ENCODE measurements at places on chromosomes 1 and 21.

GRCh38 chr1:161727256-161727924 is 6.0 kb downstream of the FCRLB start:
- DNase-seq, result peak; percentile 35

- DNase-seq, result no peak
Measured at GRCh38 chr1:70754701-70755100, 292.9 kb downstream of the PTGER3 start.

GRCh38 chr21:43193651-43194302 is 25.0 kb downstream of the CRYAA start:
- peak; percentile 85 for DNase-seq

DNA sequence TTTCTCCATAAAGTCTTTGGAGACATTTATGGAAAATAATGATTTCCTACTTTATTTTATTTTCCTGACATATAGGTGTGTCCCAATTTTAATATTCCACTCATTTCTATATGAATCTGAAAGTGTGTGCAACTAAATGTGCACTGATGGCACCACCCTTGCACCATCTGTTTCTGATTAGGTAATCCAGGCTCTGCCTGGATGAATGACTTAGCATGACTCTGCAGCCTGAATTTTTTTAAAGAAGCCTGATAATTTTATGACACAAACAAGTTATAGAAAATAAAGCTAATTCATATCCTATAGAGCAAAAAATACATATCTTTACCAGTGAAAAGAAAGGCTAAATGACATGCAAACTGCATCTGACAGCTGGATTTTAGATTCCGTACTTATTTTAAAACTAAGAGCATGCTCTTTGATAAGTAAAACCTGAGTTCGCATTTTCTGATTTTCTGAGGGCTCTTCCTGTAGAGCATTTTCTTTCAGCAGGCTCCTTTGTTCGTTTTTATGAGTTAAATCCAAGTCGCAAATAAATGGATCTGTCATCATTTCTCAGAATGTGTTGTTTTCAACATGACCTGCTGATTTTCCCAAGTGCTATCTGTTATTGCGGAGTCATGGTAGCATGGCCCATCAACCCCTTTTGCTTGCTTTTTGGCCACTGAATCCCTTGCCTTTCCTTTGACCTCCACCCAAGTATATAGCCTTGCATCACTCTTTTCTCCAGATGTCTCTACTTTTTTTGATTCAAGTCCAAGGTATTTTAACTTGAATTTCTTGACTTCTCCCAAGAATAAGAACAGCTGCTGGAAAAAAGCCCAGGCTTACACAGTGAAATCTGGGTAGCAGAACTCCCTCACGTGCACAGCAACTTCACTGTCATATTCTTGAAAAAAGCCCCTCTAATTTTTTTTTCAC is 52.8 kb upstream of the LYPLAL1 start:
- no peak for DNase-seq

DNA sequence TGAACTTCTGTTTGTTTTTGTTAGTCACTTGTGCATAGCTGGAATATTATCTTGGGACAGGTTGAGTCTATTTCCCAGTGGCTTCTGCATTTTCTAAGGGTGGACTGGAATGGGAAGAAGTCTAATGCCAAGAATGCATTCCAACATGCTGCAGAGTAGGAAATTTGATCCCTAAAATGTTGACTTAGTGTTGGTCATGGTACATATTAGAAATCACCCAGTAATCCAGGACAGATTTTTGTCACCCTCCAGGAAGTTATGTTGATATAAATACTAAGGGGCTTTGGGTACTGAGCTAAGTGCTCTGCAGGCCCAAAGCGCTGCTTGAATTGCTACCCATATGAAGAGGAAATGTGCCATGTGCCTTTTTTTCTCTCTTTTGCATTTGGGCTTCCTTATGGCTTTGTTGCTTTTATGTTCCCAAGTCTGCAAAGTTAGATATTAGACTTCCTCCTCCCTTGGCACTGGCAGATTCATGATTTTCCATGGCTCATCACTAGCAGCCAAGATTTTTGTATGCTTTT is 10.0 kb downstream of the ARID1A start:
- peak; percentile 63 for DNase-seq

DNA sequence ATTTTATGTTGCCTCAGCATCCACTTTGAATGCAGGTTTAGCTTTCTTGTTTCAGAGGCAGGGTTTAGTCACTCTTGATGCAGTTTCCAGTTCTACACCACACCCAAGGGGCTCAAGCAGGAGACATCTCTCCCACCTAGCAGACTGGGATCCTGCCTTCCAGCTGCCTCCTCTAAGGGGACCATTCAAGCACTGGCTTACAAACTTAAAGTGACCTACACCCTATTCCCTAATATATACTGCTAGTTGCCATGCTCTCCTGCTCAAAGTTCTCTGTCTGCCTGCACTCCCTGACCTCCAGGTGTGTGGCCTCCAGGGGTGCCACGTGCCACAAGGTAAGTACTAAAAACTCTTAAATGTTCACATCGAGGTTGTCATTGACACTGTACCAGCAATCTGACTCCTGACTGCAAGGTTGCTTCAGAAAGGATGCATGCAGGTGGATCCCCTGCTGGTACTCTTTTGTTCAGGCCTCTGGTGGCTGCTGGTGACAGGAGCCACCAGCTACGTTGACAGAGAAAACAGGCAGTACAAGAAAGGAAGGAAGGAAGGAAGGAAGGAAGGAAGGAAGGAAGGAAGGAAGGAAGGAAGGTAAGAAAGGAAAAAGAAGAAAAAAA is 185.9 kb downstream of the COQ8A start:
- DNase-seq, result no peak

DNA sequence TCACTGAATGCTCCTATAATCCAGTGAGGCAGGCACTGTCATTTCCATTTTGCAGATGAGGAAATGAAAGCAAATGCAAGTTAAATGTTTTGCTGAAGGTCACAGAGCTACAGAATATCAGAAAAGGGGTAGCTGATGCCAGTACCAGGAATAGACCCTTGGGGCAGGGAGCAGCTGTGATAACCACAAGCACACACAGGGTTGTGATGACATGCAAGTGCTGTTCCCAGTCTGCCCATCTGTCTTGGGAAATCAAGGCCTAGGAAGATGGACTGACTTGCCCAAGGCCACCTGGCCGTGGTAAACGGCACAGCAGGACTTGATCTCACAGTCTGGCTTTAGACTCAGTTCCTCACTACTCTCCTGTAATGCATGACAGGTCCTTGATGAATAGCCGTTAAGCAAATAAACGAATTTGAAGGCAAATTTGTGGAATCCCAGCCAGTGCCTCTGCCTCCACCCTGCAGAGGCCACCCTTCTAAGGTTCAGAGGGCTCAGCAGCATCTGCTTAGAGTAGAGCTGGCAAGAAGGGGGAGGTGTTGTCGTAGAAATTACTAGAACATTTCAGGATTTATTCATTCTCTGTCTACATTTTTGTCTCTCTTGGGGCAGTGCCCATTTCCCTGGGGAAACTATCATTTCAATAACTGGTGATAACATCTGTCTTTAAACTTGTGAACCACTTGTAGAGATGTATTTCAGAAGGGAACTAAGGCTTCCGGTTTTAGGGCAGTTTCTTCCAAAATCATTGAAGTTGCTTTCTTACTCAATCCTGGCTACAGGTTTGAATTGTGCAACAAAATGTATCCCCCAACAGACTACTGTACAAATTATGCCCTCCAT is 53.2 kb upstream of the MRPS6 start:
- DNase-seq, result no peak

- no peak for DNase-seq
Measured at GRCh38 chr21:41209016-41209619, 41.2 kb downstream of the BACE2 start.

- DNase-seq, result no peak
Measured at GRCh38 chr1:245690946-245691541, 536.3 kb downstream of the KIF26B start.

- peak; percentile 16 for DNase-seq
Measured at GRCh38 chr1:7669559-7670311, 101.4 kb upstream of the VAMP3 start.

- no peak for DNase-seq
Measured at GRCh38 chr21:45122432-45123132, 48.2 kb downstream of the ADARB1 start.

- peak; percentile 58 for DNase-seq
Measured at GRCh38 chr1:50977575-50978143, 7.6 kb downstream of the CDKN2C start.

GRCh38 chr1:41648230-41648629 is 163.7 kb upstream of the EDN2 start:
- no peak for DNase-seq

GRCh38 chr1:207925210-207925609 is 14.3 kb upstream of the CD34 start:
- no peak for DNase-seq

- DNase-seq, result no peak
Measured at GRCh38 chr1:188794969-188795368, 1682.7 kb downstream of the BRINP3 start.

GRCh38 chr1:29836651-29837646 is 600.6 kb downstream of the PTPRU start:
- no peak for DNase-seq

GRCh38 chr1:46334030-46334384 is 6.6 kb upstream of the NSUN4 start:
- DNase-seq, result no peak

- DNase-seq, result no peak
Measured at GRCh38 chr1:155019377-155020245, 14.0 kb downstream of the DCST2 start.

DNA sequence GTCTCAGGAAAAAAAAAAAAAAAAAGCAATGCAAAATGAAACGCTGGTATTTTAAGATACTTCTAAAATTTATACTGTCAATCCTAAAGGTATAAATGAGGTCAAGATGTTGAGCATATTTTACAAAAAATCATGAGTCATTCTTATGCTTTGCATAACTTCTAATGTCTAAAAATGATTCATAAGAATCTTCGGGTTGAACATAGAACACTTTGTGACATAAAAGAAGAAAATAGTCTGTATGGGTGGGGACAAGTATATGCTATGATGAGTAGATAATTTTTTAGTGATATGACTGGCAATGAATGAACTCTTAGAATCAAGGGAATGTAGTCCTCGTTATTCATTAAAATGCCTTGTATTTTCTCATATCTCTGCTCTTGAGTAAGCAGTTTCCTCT is 416.9 kb upstream of the USP24 start:
- peak; percentile 13 for DNase-seq

DNA sequence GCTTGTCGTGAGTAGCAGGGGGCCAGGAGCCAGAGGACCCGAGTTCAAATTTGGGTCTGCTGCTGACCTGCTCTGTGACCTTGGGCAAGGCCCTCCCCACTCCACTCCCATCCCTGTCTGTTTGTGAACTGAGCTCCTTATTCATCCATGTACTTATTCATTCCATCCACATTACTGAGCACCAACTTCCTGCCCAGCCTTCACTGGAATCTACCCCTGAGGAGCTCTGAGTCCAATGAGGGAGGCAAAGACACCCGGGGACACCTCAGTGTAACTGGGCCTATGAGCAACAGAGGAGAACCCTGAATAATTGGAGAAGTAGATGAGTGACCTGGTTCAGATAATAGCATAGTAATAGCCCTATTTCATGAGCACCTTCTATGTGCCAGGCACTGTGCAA is 8.9 kb downstream of the BSND start:
- DNase-seq, result peak; percentile 31

GRCh38 chr1:229452956-229453801 is 19.3 kb upstream of the ACTA1 start:
- peak; percentile 21 for DNase-seq

- no peak for DNase-seq
Measured at GRCh38 chr1:245153552-245154428, 995 bp upstream of the KIF26B start.

DNA sequence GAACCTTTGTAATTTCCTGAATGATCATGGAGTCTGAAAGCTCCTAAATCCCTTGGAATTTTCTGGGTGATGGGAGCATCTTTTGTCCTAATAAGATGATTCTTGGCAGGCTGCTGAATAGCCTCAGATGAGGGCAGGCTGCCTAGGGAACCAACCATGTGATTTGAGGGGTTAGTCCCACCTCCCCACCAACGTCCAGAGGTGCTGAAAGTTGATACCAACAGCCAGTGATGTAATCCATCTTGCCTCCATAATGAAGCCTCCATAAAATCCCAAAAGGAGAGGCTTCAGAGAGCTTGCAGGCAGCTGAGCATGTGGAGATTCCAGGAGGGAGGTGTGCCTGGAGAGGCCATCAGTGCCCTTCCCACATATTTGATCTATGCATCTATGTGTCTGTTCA is 43.7 kb downstream of the GTF2B start:
- no peak for DNase-seq

DNA sequence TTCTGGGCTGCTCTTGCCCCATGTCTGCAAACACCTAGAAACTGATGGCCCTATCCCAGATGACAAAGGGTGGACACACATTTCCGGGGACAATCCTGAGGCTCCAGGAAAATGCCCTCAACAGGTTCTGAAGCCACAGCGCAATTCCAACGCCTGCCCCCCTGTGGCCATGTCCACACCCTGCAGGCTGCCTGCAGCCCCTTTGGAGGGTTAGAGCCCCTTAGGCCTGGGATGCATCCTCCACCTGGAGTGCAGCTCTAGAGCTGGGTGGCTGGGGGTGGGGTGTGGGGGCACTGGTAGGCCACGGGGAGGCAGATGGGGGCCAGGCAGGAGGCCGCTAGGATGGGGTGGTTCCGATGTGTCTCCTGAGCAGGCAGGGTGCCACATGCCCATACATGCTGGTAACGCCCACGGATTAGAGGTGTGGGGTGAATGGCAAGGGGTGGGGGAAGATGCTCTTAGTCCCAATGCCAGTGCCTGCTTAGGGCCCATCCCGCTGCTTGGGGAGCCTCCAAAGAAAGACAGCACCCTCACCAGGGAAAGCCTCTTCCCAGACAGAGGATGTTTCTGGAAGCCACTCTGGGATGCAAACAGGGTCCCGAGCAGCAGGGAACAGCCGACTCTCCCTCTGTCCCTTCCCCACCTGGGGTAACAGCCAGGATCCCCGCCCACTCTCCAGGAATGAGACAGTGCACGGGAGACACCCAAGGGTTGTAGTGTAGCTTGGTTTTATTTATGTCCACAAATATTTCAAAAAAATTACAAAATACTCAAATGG is 34.0 kb downstream of the SLC45A1 start:
- no peak for DNase-seq

GRCh38 chr1:218991089-218991488 is 182.6 kb upstream of the LYPLAL1 start:
- no peak for DNase-seq

GRCh38 chr21:29148530-29148929 is 18.1 kb downstream of the MAP3K7CL start:
- no peak for DNase-seq

- DNase-seq, result no peak
Measured at GRCh38 chr1:104720741-104721140, 971.0 kb downstream of the AMY1C start.

DNA sequence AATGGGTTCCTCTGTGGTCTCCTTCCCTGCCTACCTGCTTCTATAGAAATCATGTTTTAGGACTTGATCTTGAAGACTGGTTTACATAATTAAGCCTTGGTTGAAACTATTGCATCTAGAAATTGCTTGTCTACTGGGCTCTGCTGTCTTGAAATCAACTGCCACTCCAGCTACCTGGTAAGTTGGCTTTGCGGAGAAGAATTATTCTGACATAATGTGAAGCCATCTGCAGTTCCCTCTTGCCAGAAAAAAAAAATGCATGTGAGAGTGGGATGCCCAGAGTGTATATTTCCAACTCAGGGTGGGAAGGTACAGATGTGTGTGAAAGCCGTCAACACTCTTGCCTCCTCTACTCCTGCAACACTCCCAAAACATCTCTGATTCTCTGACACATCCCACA is 27.2 kb downstream of the C8B start:
- no peak for DNase-seq

All from RCC 7860 (cell line).